DMS79 treated with DMSO at 0.1 percent for 48 hours (cell line): ENCODE measurements at places on chromosomes 7 and 10.

DNA sequence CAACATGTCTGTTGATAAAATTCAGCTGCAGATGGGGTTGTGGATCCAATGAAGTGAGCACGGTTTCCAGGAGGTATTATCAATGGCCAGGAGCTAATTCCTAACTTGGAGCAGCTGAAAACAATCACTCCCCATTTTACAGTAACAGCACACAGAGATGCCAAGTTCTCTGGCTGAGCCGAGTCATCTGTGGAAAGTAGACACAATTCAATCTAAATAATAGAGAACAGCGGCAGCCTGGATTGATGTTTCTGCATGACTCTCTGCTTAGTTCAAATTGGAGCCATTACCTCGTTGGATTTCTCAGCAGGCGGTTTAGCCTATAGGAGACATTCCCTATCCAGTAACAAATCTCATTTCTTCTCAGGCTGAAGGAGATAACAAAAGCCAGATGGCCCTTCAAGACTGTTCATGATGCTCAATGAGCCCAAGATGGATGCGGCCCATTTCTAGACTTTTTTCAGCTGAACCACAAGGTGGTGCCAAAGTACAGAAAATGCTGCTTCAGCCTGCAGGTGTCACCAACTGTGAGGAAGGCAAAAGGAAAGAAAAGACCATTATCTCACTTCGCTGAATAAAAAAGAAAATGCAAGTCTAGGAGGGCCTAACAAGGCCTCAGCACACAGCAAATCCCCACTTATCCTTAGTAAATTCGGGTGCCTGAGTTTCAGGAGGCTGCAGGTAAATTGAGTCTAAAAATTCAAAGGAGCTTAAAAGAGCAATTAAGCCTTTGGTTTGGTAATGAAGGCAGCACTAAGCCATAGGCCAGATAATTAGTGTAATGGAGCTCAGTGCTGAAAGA lies 83.7 kb downstream of the SLC16A9 start:
- peak; percentile 49 for DNase-seq

DNA sequence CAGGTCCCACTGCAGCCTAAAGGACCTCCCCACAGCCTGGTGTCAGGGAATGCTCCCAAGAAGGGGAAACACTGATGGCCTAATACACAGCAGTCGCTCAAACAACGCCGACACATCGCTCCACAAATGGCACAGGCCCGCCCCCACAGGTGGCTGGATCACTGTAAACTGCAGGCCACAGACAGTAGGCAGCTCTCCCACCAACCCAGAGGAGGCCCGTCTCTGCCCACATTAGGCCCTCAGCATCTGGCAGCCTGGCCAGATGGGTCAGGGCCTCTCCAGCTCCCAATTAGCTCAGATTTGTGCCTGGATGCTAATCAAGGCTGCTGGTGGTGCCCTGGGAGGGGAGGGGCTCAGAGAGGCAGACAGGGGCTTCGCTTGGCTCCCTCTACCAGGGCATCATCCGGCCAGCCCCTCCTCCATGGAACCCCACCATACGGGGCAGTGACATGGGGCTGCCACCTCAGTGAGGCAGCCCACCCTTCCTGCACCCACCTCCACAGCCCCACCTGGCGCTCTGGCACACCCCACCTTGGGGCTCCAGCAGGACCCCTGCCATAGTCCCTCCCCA lies 42.7 kb downstream of the CAMK2B start:
- no peak for DNase-seq

- peak; percentile 45 for DNase-seq
Measured at GRCh38 chr10:123884907-123885381, 6.7 kb downstream of the CPXM2 start.

GRCh38 chr7:38335492-38336147 lies 62.2 kb upstream of the TARP start:
- DNase-seq, result peak; percentile 1

DNA sequence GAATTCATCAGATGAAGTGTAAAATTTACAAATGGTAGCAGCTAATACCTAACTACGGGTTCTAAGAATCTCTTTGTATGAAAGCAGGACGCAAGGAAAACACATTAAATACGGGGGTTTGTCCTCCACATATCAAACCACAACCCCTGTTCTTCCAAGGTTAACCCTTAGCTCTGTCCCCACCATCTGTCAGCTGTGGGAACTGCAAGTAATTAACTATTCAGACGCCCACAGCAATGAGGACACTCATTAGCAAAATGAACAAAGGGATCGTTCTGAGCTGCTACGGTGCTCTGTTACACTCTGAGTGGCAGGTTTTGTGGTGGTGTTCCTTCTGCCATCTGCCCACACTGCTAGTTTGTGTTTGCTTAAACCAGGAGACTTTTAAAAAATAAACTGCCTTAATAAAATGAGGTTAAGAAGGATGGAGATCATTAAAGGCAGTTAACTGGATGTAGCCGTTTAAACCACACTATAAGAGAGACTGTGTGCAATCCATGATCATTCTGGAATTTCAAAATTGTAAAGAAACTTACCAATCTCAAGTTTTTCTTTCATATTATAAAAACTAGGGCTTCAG lies 51.4 kb downstream of the C10orf67 start:
- peak; percentile 1 for DNase-seq

DNA sequence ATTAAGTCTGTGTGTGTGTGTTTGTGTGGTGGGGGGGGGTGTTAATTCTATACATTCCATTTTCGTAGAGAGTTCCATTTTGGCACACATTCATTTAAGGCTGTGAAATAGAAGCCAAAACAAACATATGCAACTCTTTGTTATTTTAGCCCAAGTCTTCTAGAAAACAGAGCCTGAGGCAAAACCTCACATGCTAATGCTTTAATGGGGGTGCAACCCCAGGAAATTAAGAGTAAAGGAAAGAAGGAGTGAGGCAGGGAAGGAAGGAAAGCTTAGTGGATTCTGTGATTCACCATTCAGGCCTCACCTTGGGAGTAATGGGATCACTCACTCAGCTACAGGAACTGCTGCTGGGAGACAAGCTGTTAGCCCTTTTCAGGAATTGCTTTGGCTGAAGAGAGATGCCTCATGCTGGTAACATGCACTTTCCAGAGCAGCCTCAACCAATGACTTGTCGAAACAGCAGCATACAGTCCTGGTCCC lies 73.0 kb upstream of the CTTNBP2 start:
- no peak for DNase-seq
